ENCODE measurements at places on chromosomes 16 and 17.

GRCh38 chr17:61570118-61570517 is 20.9 kb downstream of the NACA2 start:
- no peak for DNase-seq

DNA sequence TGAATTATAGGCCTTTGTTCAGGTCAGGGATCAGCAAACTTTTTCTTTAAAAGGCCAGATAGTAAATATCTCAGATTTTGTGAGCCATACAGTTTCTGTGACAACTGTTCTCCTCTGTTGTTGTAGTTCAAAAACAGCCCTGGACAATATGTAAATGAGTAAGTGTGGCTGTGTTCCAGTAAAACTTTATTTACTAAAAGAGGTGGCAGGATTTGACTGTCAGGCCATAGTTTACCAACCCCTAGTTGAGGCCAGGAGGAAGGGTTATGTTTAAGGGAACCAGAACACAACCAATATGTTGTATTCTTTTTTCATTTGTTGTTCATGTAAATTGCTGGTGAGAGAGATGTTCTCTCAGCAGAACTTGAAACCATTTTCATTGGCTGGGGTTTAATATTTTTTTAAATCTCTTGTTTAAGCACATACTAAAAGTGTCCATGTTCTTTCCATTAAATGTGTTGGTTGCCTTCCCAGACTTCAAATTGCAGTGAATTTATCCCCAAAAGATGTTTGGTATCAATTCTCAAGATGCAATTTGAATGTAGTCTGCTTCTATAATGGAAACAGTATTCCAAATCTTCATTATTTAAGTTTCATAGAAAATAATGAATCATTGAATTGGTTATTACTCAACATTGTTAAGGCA is 260.3 kb downstream of the FTO start:
- DNase-seq = no peak

GRCh38 chr17:57465610-57466009 is 209.3 kb downstream of the MSI2 start:
- no peak for DNase-seq

- peak; percentile 48 for DNase-seq
These were observed 14.4 kb downstream of the ZNF232 start for GRCh38 chr17:5097101-5097834.

- DNase-seq = peak; percentile 33
These were observed at the start of gene C17orf107 for GRCh38 chr17:4899341-4900230. Gene C17orf107 (plus strand): TSS chr17:4899536. CDS start chr17:4899763, 227 bp downstream.

- DNase-seq = no peak
These were observed 31.1 kb upstream of the JPH3 start for GRCh38 chr16:87570938-87571867.

- no peak for DNase-seq
These were observed 76.8 kb downstream of the TUBD1 start for GRCh38 chr17:59815965-59816364.

DNA sequence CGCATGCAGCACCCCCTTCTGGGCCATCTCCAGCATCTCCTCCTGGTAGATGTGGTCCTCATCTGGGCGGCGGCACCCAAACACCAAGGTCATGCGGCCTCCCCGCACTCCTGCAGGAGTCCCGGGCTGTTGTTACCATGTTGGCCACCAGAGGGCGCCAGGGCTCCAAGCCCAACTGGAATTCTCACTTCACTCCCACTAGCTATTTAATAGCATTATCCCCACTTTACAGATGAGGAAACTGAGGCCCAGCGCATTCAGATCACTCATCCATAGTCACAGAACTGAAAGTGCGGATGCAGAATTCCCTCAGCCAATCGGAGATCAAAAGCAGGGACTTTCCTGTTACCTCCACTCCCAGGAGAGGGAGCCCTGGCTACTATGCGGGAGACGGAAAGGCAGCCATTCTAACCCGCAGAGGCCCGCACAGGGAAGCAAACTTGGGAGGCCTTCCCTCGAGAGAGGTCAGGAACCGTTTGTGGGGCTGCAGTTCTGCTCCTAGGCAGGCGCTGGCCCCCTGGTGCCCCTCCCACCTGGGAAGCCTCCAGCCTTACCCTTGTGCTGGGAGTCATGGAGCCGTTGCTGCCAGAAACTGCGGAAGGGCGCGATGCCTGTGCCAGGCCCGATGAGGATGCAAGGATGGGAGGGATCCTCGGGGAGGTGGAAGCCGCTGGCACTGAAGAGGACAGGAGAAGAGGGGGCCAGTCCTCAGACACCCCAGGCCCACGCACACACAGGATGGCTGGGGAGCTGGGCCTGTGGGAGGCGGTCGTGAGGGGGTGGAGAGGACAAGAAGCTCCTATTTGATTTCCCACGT is 40.1 kb downstream of the NOS2 start:
- no peak for DNase-seq

GRCh38 chr17:79844869-79845600 is 5.8 kb upstream of the CBX4 start:
- no peak for DNase-seq

DNA sequence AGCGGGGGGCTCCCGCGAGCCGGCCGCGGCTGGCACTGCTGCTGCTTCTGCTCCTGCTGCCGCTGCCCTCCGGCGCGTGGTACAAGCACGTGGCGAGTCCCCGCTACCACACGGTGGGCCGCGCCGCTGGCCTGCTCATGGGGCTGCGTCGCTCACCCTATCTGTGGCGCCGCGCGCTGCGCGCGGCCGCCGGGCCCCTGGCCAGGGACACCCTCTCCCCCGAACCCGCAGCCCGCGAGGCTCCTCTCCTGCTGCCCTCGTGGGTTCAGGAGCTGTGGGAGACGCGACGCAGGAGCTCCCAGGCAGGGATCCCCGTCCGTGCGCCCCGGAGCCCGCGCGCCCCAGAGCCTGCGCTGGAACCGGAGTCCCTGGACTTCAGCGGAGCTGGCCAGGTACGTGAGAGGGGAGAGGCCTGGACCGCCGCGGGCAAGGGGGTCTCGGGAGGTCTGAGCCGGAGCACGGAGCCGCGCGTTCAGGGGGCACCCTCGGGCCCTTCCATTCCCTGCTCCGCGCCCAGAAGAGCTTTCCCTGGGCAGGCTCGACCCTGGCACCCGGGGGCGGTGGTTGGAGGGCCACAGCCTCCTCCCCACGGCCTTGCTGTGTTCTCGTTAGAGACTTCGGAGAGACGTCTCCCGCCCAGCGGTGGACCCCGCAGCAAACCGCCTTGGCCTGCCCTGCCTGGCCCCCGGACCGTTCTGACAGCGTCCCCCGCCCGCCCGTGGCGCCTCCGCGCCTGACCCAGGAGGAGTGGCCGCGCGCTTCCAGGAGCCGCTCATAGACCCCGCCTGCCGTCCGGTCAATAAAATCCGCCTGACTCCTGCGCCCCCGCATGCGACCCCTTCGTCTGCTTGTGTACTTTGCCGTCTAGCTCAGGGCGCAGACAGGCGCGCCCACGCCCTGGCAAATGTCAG is 591 bp downstream of the NPW start:
- DNase-seq = no peak

- no peak for DNase-seq
These were observed 54.9 kb downstream of the SNX11 start for GRCh38 chr17:48162306-48162934.

- DNase-seq = peak; percentile 32
These were observed 380.3 kb downstream of the SNX29 start for GRCh38 chr16:12356632-12357340.

Data from NCI-H2029 (cell line).